Nephron progenitor cell (in vitro differentiated cells): ENCODE measurements at places on chromosomes 2 and 18.

DNA sequence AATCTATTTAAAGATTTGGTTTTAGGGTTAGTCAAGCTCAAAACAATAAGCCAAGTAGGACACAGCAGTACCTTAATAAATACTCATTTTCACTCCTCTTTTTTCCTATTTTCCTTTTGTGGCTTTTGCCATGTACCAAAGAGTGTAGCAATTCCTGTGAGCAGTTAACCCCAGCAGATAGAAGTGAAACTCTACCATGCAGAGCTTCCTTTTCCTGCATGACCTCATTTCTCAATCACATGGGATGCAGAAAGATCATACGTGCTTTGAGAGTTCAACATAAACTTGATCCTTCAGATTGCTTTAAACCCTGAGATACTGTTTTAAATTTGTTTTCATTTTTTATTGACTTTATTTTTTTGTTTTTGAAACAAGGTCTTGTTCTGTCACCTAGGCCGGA is 99.1 kb upstream of the ARHGAP15 start:
- H3K4me3 ChIP-seq = no peak overlapping the region
- H3K4me1 ChIP-seq = peaks cover 4% of the 10 kb centered on the region
- no peak overlapping the region for H3K27ac ChIP-seq
- DNase-seq = no peak
- H3K36me3 ChIP-seq = no peaks in the 10 kb centered on the region

DNA sequence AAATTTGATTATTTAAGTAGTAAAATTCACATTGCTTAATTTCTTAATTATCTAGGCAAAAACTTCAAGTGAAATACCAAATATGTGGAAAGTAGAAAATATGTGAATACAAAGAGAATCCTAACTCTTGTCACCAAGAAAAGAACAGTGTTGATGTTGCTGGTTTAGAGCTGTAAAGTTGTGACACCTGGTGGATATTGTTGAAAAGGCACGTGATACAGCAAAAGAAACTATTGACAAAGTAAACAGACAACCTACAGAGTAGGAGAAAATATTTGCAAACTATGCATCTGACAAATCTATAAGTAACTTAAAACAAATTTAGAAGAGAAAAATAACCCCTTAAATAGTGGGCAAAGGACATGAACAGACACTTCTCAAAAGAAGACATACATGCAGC is 25.6 kb upstream of the ZC3H15 start:
- H3K4me3 ChIP-seq = no peak overlapping the region
- no peaks in the 10 kb centered on the region for H3K4me1 ChIP-seq
- DNase-seq = no peak

- H3K4me1 ChIP-seq = peaks cover 56% of the 10 kb centered on the region
- no peak for DNase-seq
- H3K27me3 ChIP-seq = peaks cover 4% of the 10 kb centered on the region
- peak overlapping the region; percentile 10 for H3K4me3 ChIP-seq
- H3K27ac ChIP-seq = peak overlapping the region; percentile 78
- H3K36me3 ChIP-seq = peaks cover 45% of the 10 kb centered on the region
Measured at GRCh38 chr2:33084433-33084832, 137.7 kb downstream of the LTBP1 start.

GRCh38 chr18:60022671-60023276 is 123.0 kb downstream of the PMAIP1 start:
- no peak overlapping the region for H3K27ac ChIP-seq
- peaks cover 34% of the 10 kb centered on the region for H3K4me1 ChIP-seq
- H3K4me3 ChIP-seq = no peak overlapping the region
- DNase-seq = no peak

- DNase-seq = peak; percentile 68
- H3K36me3 ChIP-seq = peaks cover 10% of the 10 kb centered on the region
- no peak overlapping the region for H3K4me3 ChIP-seq
- no peak overlapping the region for H3K27ac ChIP-seq
Measured at GRCh38 chr2:69816923-69817542, 12.4 kb upstream of the GMCL1 start.

DNA sequence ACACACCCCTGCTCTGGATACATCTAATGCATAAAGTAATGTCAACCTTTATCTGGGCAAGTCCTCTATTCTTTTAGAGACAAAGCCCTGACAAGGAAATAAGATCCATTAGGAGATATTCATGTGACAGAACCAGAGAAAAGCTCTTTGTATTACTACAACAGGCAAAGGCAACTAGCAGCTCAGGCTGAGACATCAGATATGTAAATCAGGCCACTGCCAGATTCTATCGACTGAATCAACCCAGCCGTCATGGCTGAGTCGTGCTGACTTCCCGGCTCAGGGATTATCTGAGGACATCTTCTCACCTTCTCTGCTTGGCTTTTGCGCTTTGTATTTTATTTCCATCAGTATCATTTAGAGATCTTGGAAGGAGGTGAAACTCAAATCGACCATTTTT is 294.5 kb downstream of the PLCL1 start:
- H3K36me3 ChIP-seq = no peaks in the 10 kb centered on the region
- H3K4me3 ChIP-seq = no peak overlapping the region
- peaks cover 6% of the 10 kb centered on the region for H3K27me3 ChIP-seq
- H3K27ac ChIP-seq = no peak overlapping the region
- no peaks in the 10 kb centered on the region for H3K4me1 ChIP-seq

DNA sequence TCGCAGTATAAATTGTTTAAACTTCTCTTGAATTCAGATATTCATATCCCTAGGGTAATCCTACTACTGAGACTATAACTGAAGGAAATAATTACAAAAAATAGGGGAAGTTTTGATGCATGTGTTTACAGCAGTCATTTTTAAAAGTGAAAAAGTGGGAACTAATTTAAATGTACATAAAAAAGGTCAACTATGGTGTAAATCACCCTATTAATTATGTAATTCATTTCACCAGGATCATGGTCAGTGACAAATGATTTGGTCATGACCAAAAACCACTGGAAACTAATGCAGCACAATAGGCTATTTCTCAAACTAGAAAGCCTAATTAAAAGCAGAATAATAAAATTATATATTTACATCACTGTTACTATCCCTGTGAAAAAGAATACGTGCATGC is 5.0 kb upstream of the CNGA3 start:
- no peak overlapping the region for H3K27ac ChIP-seq
- no peaks in the 10 kb centered on the region for H3K36me3 ChIP-seq
- H3K4me1 ChIP-seq = peaks cover 4% of the 10 kb centered on the region
- H3K4me3 ChIP-seq = no peak overlapping the region
- peaks cover 65% of the 10 kb centered on the region for H3K27me3 ChIP-seq

DNA sequence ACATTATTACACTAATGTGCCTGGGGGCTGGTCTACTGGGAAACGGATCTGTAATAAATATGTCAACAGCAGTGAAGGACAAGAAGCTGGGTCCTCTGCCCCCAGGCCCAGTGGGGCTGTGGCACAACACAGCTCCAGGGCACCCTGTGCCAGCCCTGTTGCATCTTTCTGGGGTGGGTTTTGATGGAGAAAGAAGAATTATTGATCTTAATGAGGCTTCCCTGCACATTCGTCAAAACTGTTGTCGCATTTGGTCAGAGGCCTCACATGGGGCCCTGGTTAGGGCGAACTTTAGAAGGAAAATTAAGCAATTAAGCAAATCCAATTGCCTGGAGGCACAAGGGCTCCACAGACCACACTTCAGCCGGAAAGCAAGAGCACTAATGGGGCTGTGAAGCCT is 30.0 kb upstream of the TWIST2 start:
- no peak overlapping the region for H3K4me3 ChIP-seq
- H3K36me3 ChIP-seq = no peaks in the 10 kb centered on the region
- peak overlapping the region; percentile 59 for H3K27ac ChIP-seq

GRCh38 chr18:8450013-8450412 is 159.2 kb upstream of the RAB12 start:
- DNase-seq = no peak
- H3K27ac ChIP-seq = no peak overlapping the region
- H3K27me3 ChIP-seq = no peaks in the 10 kb centered on the region

GRCh38 chr2:176128982-176129796 is at the start of gene HOXD8:
Gene HOXD8 (plus strand): TSS chr2:176129705. CDS start chr2:176130367, 662 bp downstream.
- peaks cover 62% of the 10 kb centered on the region for H3K4me1 ChIP-seq
- peaks cover 16% of the 10 kb centered on the region for H3K36me3 ChIP-seq
- H3K27ac ChIP-seq = peak within 1 kb of the TSS; percentile 100
- peak; percentile 80 for DNase-seq
- peaks cover 7% of the 10 kb centered on the region for H3K27me3 ChIP-seq

DNA sequence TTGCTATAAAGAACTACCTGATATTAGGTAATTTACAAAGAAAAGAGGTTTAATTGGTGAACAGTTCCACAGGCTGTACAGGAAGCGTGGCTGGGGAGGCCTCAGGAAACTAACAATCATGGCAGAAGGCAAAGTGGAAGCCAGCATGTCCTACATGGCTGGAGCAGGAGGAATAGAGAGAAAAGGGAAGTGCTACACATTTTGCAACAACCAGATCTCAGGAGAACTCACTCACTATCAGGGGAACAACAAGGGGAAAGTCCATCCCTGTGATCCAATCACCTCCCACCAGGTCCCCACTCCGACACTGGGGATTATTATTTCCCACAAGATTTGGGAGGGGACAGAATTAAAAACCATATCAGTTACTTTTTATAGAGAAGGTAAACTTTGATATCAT is 273.5 kb upstream of the MMADHC start:
- peaks cover 30% of the 10 kb centered on the region for H3K36me3 ChIP-seq
- H3K4me3 ChIP-seq = no peak overlapping the region
- DNase-seq = no peak

DNA sequence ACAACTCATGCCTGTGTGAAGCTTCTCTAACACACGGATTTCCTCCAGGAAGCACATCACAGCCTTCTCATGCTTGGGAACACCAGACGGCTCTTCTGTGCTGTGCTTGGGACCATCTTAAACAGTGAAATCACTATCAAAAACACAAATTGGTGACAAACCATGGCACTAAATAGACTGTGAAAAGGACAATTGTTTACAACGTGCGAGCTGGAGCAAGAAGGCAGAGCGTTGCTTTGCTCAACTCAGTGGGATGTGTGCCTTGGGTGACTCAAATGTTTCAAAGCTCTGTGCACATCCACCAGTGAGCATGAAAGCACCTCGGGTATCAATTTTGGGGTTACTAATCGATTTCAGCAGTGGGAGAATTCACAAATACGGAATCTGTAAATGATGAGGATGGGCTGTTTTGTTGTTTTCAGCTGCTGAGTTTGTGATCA is 182.4 kb upstream of the ARL4C start:
- H3K4me3 ChIP-seq = no peak overlapping the region
- no peaks in the 10 kb centered on the region for H3K36me3 ChIP-seq
- DNase-seq = no peak
- H3K4me1 ChIP-seq = peaks cover 13% of the 10 kb centered on the region
- no peak overlapping the region for H3K27ac ChIP-seq
- peaks cover 3% of the 10 kb centered on the region for H3K27me3 ChIP-seq

DNA sequence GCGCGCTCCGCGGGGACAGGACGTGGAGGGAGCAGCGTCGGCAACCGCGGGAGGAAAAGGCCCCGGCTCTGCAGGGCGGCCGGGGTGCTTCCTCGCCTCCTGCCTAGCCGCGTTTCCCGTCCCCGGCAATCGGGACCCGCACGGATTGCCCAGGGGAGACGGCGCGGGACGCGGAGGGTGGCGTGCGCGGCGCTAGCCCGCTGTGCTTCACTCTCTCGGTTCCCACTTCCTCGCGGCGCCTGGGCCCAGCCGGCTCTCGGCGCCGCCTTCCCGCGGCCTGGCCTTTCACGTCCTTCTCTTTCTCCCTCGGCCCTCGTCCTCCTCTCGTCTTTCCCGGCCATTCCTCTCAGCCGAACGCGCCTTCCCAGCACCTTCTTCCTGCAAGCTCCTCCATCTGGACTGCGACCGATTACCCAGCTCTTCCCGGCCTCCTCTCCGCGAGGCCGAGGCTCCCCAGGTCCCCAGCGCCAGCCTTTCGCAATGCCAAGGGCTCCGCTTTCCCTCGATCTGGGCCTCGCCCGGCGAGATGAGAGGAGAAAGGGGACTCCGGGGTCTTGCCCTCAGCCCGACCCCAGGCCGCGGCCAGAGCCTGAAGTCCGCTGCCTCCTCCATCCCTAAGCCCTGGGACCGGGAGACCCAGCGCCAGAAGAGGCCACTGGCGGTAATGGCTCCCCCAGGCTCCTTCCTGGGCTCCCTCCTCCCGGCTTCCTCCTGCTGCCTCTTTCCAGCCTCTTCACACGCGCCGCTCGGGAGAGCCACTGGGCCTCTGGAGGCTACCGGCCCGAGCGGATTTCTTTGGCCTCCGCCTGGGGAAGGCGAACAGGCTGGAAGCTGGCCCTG is 34.3 kb upstream of the ATP6V1B1 start:
- H3K27ac ChIP-seq = no peak overlapping the region
- H3K36me3 ChIP-seq = no peaks in the 10 kb centered on the region
- peaks cover 18% of the 10 kb centered on the region for H3K4me1 ChIP-seq

- DNase-seq = no peak
- peaks cover 5% of the 10 kb centered on the region for H3K4me1 ChIP-seq
- no peaks in the 10 kb centered on the region for H3K36me3 ChIP-seq
- H3K27me3 ChIP-seq = no peaks in the 10 kb centered on the region
- H3K4me3 ChIP-seq = no peak overlapping the region
- no peak overlapping the region for H3K27ac ChIP-seq
Measured at GRCh38 chr2:108363024-108363907, 14.5 kb upstream of the SULT1C4 start.

DNA sequence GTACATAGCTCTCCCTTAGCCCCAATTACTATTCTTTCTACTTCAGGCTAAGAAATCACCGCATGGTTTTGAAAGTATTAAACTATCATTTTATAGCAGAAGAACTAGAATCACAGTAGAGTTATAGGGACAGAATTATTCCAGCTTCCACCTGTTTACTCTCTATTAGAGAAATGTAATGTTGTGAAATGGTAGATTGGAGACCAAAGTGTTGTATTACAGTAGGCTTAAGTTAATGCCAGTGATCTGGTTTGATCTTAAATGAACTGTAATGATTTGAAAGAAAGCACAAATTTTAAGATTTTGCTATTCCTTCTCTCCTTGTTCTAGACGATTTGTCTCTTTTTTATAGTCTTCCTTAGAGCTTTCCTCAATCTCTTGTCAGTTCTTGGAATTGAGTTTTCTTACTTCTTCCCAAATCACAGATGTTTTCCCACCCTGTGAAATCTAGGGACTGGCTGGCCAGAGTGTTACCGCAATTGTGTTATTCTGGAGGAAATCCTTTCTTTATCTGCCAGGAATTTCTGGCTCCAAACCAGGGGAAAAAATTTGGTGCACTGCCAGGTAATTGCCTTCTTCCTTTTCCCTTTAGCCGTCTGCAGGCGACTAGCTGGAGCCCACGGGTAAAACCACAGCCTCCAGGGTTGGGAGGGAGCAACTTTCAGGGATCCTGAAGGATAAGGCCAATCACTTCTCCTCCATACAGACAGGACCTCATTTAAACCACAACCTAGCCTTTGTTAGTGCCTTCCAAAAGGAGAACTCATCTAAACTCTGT is 51.7 kb downstream of the NOP58 start:
- H3K36me3 ChIP-seq = peaks cover 5% of the 10 kb centered on the region
- no peak overlapping the region for H3K4me3 ChIP-seq
- DNase-seq = no peak

DNA sequence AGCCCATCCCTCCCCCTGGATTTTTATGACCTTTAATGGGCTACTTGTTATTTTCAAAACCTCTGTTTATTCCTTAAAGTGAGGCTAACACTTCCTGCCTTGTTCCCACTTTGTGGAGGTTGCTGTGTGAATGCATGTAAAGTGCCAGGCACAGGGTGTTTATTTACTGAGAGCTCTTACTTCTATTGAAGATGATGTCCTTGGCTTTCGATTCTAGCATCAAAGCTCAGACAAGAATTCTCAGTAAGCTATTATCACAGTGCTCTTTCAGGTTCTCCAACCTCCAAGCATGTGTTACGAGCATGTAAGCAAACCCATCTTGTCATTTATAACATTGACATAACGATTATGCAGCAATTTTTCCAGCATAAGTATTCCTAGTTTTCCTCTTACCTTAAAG is 44.2 kb downstream of the DPYSL5 start:
- DNase-seq = no peak
- no peak overlapping the region for H3K4me3 ChIP-seq
- H3K27ac ChIP-seq = no peak overlapping the region
- H3K4me1 ChIP-seq = no peaks in the 10 kb centered on the region
- peaks cover 7% of the 10 kb centered on the region for H3K27me3 ChIP-seq
